ENCODE measurements at places on chromosomes 4 and X. TPM values are rescaled to one million over a fixed set of nuclear protein-coding genes. Genes with fewer than 3 reads are reported as not detected.

- no peak overlapping the region for H3K4me3 ChIP-seq
- no peak overlapping the region for H3K27ac ChIP-seq
These were observed 106.9 kb downstream of the KDR start for GRCh38 chr4:55018521-55018920.

- DNase-seq, result no peak
- no peaks in the 10 kb centered on the region for H3K4me1 ChIP-seq
- H3K27ac ChIP-seq, result no peak overlapping the region
- no peak overlapping the region for H3K4me3 ChIP-seq
- H3K27me3 ChIP-seq, result no peaks in the 10 kb centered on the region
These were observed 719 bp upstream of the TCEAL4 start for GRCh38 chrX:103584596-103584995.

- no peaks in the 10 kb centered on the region for H3K27me3 ChIP-seq
- H3K36me3 ChIP-seq, result no peaks in the 10 kb centered on the region
- no peak overlapping the region for H3K4me3 ChIP-seq
- H3K4me1 ChIP-seq, result no peaks in the 10 kb centered on the region
- no peak for DNase-seq
These were observed 247.2 kb downstream of the PALLD start for GRCh38 chr4:168744021-168744420.

GRCh38 chrX:105114554-105115130, 105.9 kb downstream of the TEX13A start:
- H3K4me1 ChIP-seq, result no peaks in the 10 kb centered on the region
- no peak for DNase-seq
- H3K27me3 ChIP-seq, result no peaks in the 10 kb centered on the region

DNA sequence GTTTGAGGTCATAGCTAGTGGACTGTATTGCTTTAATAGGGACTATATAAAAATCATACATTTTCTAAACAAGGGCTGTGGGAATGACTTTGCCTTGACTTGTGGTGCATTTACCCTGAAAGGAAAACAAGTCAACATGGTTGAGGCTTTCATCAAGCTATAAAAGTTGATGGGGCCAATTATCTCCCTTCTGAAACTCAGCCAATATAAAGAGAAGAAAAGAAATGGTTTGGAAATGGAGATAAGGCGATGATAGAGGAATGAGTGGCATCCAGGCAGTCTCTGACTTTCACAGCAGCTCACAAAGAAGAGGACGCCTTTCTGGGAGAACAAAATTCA, 118.7 kb downstream of the SMARCA1 start:
- no peak overlapping the region for H3K27ac ChIP-seq
- H3K36me3 ChIP-seq, result no peaks in the 10 kb centered on the region
- no peaks in the 10 kb centered on the region for H3K27me3 ChIP-seq
- no peak for DNase-seq
- no peak overlapping the region for H3K4me3 ChIP-seq

HPGDS gene
- total RNA-seq, result 1.4 TPM

FDCSP gene
- 15.4 TPM for total RNA-seq

CTSO gene
- not detected for total RNA-seq

STATH gene
- total RNA-seq, result not detected

SULT1E1 gene
- not detected for total RNA-seq
